Effector CD8-positive, alpha-beta T cell (primary cell): ENCODE measurements at places on chromosomes 13 and 19.
A peak's percentile ranks its signal among the peaks of the same experiment; 100 is the strongest.

DNA sequence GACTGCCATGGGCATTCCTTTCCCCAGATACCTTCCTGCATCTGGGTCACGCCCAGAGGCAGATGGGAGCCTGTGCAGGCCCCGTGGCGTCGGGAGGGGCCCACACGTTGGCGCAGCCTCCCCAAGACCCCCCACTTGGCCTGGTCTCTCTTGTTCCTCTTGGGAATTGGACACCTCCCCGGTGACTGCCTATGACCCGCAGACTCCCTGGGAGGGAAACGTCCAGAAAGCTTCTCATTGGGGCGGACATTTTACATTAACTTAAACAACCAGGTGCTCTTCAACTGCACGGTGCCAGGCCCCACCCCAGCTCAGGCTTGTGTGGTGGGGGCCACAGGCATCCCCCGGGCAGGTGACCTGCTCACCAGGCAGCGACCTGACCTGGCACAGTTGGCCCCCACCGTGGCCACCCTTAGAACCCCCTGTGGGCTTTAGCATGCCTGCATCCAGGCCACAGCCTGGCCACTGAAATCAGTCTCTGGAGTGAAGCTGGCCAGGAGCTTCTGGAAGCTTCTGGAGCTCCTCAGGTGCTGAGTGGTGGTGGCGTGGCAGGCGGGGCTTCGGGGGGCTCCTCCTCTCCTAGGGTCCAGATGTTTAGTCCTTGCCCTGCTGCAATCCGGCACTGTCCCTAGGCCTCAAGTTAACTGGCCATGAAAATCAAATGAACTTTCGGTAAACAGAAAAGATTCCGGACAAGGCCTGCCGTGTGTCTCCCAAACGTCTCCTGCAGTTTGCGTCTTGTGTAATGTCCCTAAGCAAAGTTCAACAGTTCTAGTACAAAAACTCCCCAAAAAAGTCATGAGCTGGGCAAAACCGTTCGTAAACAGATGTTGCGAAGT, 8.5 kb upstream of the PROZ start:
- no peak for DNase-seq

DNA sequence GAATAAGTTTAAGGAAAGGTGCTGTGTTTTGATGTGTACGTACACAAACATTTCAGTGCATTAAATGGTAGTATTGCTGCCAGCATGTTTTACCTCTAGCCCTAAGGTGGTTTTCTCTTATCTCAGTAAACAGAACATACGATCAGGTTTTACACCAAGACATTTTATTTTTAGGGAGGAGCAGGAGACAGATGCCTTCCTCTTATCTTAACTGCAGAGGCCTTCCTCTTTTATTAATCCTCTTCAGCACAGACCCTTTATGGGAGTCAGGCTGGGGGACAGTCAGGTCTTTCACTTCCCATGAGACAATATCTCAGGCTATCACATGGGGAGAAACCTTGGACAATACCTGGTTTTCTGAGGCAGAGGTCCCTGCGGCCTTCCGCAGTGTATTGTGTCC, 14.9 kb upstream of the ZNF611 start:
- no peak for DNase-seq

- DNase-seq = no peak
These were observed 3.2 kb upstream of the EDDM13 start for GRCh38 chr19:56269348-56269747.

DNA sequence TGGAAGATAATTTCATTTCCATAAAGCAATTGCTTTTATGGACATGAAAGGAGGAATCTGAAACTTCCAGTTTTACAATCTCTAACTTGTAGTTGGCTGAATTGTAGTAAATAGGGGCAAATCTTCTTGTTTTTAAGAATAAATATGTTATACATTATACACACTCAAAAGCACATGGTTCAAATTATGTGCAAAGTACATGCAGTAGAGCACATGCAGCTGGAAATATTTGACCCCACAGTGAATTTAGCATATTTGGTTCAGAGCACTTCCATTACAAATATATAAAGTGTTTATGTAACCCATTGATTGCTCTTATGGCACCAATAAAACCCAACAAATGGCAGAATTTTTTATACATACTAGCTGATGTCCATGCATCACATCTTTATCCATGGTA, 180.5 kb downstream of the IRS2 start:
- no peak for DNase-seq

DNA sequence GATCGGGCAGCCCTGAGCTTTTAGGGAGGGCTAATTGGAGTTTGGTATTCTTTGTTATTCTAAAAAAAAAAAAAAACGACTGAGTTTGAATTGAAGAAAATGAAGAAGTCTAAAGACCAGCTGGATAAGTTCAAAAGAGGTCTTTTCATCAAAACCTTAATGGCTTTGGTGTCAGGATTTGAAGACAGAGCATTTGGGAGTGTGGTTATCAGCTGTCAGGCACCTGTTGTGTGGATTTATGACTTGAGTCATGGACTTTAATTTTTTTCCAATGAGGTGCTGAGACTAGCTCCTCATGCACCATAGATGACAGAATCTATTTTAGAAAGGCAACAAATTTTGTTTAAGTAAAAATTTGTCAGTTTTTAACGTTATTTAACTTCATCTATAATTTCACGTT, 72.5 kb downstream of the FREM2 start:
- DNase-seq = no peak

DNA sequence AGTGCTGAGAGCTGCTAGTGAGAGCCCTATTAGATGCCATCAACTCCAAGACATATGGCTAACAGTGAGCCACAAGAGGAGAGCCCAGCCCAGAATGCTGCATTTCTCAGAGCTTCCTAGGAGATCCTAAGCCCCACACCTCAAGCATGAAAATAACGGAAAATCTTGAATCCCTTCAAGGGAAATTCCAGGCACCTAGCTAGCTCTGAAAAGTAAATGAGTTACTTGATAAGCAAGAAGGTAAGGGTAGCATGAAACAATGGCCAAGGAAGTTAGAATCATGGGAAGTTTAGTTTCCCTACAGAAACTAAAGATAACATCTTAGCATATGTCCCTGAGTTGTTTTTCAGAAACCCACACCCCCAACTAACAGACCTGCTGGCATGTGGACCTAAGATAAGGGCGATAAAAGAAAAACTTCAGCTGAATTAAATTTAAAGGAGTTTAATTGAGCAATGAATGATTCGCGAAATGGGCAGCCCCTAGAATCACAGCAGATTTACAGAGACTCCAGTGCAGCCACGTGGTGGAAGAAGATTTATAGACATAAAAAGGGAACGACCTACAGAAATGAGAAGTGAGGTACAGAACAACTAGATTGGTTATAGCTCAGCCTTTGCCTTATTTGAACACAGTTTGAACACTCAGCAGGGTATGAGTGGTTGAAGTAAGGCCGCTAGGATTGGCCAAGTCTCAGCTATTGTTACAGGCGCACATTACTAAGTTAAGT, 301.3 kb upstream of the DACH1 start:
- no peak for DNase-seq

DNA sequence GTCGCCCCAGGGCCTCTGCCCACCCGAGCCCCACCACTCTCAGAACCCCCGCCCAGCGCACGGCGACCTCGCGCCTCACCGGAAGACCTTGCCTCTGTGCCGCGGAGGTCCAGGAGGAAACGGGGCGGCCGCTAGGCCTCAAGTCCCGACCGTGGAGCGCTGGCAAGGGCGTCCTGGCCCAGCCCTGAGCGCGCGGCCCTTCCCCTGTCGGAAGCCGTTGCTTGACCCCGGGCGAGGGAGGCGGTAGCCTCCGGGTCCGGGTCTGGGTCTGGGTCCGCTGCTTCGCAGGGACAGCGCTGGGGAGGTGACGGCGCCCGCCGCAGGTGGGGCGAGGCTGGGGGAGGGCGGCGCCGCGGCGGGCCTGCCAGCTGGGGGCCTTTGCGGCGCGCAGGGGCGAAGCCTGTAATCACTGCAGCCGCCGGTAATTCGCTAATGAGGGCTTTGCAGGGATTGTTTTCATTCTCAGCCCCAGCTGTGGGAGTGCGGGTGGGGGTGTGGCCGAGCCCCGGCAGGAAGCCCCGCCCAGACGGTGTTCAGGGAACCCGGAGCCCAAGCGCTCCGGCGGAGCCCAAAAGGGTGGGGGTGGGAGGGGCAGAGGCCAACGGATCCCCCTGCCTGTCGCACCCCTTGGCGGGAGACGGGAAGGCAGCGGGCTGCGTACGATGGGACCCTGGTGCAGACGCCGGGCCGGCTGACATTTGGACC, 8.6 kb downstream of the C19orf25 start:
- peak; percentile 43 for DNase-seq

DNA sequence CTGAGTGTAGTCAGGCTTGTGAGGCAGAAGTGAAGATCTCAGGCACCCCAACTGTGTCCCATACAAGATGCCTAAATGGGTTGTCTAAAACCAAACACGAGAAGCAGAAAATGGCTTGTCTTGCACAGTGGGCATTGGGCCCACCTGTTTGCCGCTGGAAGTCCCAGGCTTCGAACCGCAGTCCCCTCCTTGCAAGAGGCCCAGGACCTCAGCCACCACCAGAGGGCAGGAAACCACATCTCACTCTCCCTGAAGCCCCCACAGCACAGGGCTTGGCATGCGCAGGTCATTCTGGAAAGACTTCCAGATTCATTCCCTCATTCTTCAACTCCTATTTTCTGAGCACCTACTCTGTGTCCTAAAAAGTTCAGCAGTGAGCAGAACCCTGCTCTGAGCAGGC, 973.7 kb downstream of the UQCRFS1 start:
- no peak for DNase-seq

GRCh38 chr13:80873589-80873988, 532.7 kb upstream of the SPRY2 start:
- no peak for DNase-seq

GRCh38 chr13:46289260-46289955, 77.7 kb downstream of the LRRC63 start:
- DNase-seq = no peak

DNA sequence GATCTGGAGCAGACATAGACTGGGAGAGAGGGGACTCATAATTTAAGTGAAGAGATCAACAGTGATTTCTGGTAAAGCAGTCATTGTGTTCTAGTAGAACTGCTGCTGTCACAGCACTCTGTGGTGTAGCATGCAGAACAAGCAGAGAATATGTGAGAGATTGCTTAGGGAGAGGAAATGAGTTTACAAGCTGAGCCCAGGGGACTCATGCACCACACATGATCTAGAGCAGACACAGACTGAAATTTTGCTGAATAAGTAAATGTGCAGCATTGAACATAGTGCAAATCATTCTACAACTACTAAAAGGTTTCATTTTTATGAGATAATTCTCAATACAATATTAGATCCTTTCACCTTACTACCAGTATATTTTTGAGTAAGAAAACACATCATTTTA, 125.7 kb downstream of the MYO16 start:
- DNase-seq = no peak

- DNase-seq = no peak
These were observed 23.4 kb downstream of the MBD3L2B start for GRCh38 chr19:6997679-6998445.

- peak; percentile 44 for DNase-seq
These were observed 1.3 kb downstream of the RFX2 start for GRCh38 chr19:6108721-6109633.

DNA sequence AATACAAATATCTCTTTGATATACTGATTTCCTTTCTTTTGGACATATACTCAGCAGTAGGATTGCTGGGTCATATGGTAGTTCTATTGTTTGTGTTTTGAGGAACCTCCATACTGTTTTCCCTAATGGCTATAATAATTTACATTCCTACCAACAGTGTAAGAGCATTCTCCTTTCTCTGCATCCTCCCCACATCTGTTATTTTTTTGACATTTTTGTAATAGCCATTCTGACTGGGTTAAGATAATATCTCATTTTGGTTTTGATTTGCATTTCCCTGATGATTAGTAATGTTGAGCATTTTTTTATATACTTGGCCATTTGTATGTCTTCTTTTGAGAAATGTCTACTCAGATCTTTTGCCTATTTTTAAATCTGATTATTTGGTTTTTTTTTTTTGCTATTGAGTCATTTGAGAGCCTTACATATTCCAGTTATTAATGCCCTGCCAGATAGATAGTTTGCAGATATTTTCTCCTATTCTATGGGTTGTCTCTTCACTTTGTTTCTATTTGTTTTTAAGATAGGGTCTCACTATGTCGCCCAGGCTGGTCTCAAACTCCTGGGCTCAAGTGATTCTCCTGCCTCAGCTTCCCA, 95.7 kb downstream of the FNDC3A start:
- DNase-seq = no peak

DNA sequence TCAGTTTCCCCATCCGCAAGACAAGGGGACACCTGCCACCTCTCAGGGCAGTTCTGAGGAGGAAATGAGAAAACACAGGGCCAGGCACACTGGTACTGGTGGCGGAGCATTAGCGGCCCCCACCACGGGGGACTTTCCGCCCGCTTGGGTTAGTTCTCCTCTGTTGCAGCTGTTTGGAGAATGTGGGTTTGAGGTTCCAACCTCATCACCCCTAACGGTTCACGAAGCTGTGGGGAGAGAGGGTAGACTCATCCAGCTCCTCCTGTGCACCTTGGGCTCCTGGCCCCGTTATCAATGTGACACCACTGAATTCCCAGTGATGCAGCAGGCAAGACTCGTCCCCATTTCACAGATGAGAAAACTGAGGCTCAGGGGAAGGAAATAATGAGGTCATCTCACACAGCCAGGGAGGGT, 10.3 kb downstream of the PTPRS start:
- no peak for DNase-seq

DNA sequence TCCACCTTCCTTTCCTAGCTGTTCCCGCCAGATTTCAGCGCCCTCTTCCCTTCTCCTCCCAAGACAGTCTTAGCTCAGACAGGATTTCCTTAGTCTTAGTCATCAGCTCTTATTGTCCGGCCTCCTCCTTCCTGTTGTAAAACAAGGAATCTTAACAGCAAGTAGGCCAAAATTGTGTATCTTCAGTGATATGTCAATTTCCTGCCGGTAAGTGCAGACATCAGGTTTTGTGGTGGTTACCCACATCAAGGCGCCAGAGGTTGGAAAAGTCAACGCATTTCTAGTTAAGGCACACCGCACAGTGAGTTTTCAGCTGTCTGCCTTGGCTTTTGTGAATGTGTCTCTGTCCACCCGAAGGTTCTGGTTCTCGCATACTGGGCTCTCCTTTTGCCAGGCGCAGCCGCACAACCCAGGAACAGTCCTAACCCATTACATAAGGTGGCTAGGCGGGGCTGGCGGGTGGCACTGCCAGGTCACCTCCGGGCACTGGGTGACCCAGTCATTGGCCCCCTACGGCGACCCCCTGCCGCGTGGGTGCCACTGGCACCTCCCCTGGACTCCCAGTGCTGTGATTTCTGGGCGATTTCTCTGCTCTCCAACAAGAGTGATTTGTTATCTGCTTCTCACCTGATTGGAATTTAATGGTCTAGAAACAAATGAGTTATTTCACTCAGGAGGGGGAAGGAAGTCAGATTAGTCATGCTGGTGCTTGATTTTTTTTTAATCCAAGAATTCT, 12.9 kb downstream of the COL4A2 start:
- DNase-seq = no peak

- no peak for DNase-seq
These were observed 49.1 kb upstream of the UBAC2 start for GRCh38 chr13:99151516-99151915.

- DNase-seq = no peak
These were observed 136.2 kb downstream of the KLF12 start for GRCh38 chr13:73997964-73998363.
